ENCODE measurements at places on chromosomes 6 and 20.

DNA sequence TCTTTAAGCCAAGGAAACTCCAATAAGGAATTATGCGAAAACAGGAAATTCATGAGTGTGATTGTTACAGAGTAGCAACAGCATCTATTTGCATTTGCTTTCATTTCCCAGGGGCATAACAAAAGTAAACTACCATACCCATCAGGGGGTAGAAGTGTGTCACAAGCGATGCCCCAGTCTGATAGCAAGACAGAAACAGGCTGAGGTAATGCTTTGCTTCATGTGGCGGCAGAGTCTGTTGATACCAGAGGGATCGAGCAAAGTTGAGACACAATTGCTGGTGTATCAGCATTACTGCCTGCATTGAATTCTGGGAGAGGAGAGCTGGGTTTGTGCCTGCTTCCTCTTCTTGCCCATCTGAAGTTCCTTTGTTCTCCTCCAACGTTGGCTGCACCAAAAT is 51.2 kb upstream of the LYRM2 start:
- DNase-seq = no peak

GRCh38 chr6:62623846-62624532 is 338.0 kb upstream of the KHDRBS2 start:
- DNase-seq = no peak

- DNase-seq = no peak
These were observed 65.3 kb downstream of the EDN3 start for GRCh38 chr20:59365611-59366285.

GRCh38 chr20:59104831-59105230 is 58.8 kb upstream of the ZNF831 start:
- no peak for DNase-seq

DNA sequence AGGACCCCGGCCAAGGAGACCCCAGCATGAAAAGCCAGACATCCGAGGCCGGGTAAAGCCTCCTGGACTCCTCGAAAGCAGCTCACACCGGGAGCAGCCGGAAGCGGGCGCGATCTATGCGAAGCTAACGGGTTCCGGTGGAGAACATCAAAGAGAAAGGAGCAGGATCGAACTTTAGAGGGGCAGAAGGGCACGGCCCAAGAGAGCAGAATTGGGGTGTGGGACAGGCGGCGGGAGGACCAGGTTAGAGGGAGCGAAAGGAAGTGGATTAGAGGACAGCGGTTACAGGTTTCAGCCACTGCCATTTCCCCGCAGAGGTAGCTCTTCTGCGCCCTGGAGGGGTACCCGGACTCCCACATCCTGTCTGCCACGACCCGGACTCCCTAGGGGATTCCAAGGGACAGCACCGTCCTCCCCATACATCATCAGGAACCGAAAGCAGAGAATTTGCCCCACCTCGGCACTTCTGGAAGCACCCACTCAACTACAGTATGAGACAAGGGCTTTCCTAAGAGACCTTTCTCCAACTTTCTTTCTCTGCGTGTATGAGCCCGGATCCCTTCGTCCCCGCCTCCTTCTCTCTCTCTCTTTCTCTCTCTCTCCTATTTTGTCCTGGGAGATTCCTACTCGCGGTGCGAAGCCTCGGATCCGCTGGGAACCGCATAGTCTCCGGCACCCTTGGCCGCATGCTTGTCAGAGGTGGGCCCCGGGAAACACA is 507 bp upstream of the VGLL2 start:
- no peak for DNase-seq

- no peak for DNase-seq
These were observed 3.8 kb upstream of the PIGU start for GRCh38 chr20:34680586-34681175.

- no peak for DNase-seq
These were observed 2.5 kb downstream of the NPBWR2 start for GRCh38 chr20:64104667-64105451.

DNA sequence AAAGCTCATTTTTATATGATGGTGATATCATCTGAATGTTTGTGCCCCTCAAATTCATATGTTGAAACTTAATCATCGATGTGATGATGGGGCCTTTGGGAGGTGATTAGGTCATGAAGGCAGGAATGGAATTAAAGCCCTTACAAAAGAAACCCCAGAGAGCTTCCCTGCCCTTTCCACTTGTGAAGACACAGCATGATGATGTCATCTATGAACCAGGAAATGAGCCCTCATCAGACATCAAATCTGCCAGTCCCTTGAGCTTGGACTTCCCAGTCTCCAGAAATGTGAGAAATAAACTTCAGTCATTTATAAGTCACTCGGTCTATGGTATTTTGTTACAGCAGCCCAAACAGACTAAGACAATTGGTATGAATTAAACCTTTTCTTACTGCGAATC is 153.1 kb downstream of the MYB start:
- no peak for DNase-seq

GRCh38 chr6:91816335-91816734 is 1229.5 kb upstream of the MAP3K7 start:
- DNase-seq = no peak

DNA sequence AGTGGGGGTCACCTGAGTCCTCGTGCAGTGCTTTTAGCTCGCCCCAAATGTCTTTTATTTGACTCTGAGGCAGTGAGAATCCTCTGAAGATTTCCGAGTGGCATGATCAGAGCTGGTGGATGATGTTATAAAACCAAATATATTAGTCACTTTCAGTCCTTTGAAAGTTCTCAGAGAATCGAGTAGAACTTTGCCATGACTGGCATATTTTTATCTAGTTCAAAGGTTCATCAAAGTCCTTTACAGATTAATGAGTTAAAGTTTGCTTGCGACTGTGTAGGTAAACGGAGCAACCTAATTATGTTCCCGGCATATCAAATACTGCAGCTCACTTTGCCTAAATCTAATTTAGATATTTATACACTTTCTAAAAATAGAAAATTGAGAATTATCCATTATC is 498.5 kb upstream of the NOX3 start:
- no peak for DNase-seq

DNA sequence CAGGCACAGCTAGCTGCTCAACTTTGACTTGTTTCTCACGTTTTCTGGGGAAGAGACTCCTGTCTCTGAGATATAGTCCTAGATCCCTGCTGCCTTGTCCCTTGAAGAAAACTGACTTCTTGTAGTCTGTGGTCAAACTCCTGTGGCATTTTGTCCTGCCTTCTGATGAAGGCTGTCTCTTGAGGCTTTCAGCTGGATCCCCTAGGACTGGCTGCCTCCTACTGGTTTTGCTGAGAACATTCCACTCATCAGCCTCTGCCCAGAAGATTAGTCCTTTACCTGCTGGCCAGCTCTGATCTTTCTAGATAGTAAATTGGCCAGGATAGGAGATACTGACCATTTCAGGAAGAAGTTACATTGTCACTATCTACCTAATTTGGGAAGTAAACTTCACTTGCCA is 71.9 kb upstream of the CNR1 start:
- no peak for DNase-seq

- no peak for DNase-seq
These were observed 1.8 kb downstream of the FAM83D start for GRCh38 chr20:38927902-38928578.

DNA sequence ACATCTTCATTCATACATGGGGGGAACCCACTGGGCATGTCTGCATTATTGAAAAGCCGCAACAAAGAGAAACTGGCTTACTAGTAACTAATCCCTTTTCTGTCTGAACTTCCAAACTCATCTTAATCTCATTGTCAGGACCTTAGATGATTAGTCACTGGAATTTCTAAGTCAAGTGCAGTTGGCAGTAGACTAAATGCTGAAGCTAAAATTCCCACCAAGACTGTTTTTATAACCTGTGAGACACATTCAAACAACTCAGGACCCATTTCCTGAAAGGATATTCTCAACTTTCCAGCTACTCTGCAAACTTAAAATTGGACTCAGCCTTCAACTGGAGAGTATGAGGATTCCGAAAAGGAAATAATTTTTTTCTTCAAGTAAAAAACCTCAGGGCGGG is 94.8 kb upstream of the SCAF8 start:
- no peak for DNase-seq

- DNase-seq = no peak
These were observed 149.5 kb downstream of the TMEM200A start for GRCh38 chr6:130515306-130515705.

- no peak for DNase-seq
These were observed 1099.6 kb upstream of the GJE1 start for GRCh38 chr6:141033101-141033500.

All from activated CD4-positive, alpha-beta T cell treated with anti-CD3 and anti-CD28 coated beads for 4 hours (primary cell).